ENCODE measurements at places on chromosomes 16 and 17.

DNA sequence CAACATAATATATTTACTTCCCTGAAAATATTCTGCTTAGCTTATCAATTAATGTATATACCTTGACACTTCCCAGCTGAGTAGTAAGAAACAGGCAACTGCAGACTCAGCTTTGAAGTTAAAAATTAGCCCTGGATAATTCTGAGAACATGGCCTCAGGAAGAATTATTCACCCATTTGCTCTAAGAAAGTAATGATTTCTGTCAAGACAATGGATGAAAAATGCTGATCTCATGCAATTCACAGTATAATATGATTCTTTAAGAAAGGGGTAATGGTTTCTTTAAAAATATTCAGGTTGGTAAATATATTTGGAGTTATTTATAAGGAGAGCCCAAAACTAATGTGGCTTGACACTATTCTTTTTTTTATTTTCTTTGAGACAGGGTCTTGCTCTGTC is 88.8 kb downstream of the CACNG1 start:
- DNase-seq = no peak

- DNase-seq = no peak
Observed at GRCh38 chr17:42431758-42432161, 8.7 kb upstream of the CAVIN1 start.

DNA sequence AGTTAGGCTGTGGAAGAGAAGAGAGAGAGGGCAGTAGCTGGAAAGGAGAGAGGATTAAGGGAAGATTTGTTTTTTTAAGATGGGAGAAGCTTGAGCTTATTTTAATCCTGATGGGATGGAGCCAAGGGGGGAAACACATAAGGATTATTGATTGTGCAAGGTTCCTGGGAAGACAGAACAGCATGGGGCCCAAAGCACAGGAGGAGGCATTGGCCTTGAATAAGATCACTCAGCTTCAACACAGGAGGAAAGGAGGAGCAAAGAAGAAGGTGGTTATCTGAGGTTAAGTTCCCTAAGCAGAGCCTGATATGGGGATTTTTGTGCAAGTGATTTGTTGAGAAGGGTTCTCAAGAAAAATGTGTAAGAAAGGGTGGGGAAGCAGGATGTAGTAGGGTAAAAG is 169.8 kb downstream of the ABCC12 start:
- DNase-seq = no peak

DNA sequence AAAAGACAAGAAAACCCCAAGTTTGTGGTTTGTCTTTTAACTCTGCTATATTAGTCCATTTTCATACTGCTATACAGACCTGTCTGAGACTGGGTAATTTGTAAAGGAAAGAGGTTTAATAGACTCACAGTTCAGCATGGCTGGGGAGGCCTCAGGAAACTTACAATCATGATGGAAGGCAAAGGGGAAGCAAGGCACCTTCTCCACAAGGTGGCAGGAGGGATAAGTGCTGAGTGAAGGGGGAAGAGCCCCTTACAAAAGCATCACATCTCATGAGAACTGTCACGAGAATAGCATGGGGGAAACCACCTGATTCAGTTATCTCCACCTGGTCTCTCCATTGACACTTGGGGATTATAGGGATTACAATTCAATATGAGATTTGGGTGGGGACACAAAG is 13.5 kb upstream of the ADAM11 start:
- DNase-seq = no peak

GRCh38 chr16:24853169-24853824 is 7.5 kb downstream of the SLC5A11 start:
- no peak for DNase-seq

- DNase-seq = peak; percentile 52
Observed at GRCh38 chr16:27405546-27406451, 3.8 kb downstream of the IL21R start.

DNA sequence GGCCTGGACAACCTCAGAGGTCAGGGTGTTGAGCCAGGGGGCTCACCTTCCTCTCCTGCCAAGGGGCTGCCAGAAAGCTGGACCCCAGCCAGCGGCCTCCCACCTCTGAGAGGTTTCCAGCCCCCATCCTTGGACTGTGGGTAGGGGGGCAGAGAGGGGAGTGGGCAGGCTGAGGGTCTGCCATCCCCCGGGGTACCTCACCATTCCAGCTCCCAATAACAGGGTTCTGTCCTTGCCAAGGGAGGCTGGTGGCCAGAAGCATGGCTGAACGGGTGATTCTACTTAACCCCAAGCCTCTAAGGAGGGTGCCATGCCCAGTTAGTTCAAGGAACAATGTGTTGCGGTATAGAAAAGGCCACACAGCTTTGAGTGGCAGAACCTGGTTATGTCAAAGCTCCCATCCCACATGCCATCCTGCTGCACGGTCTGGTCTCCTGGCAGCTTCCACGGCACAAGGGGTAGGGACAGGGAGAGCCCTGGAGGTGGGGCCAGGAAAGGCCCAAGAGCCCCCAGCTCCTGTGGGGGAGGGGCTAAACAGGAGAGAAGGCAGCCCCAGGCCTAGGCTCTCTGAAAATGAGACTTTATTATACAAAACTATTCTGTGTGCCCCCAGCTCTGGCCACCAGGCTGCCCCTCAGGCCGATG is 19.8 kb downstream of the B9D1 start:
- DNase-seq = no peak

GRCh38 chr17:54932711-54933110 is 32.1 kb downstream of the TOM1L1 start:
- no peak for DNase-seq

DNA sequence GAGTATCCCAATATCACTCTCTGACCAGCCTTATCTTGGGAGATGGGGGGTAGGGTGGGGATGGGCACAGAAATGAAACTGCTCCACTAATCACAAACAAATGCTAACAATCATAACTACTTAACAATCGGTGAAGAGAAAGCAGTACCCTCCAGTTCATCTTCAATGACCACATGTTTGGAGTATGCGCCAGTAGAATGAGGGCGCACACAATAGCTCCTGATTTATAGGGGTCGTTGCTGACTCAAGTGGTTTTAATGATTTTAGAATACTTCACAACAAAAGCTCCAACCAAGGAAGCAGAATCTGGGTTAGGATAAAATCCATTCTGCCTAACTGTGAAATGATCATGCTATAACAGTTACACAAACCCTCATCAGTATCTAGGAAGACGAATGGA is 184.4 kb downstream of the AATF start:
- DNase-seq = no peak

- DNase-seq = no peak
Observed at GRCh38 chr17:77769215-77769614, 189.3 kb upstream of the TNRC6C start.

- no peak for DNase-seq
Observed at GRCh38 chr16:3165111-3165822, 22.7 kb upstream of the OR1F1 start.

- no peak for DNase-seq
Observed at GRCh38 chr17:55664287-55664686, 58.4 kb downstream of the TMEM100 start.

Data from stimulated activated CD4-positive, alpha-beta T cell treated with anti-CD3 and anti-CD28 coated beads, TNF-alpha, amount 100 ng/mL, for 4 hours (primary cell).